Naive thymus-derived CD8-positive, alpha-beta T cell (primary cell): ENCODE measurements at places on chromosomes 16 and 17.

- no peaks in the 10 kb centered on the region for H3K4me1 ChIP-seq
- no peak overlapping the region for H3K4me3 ChIP-seq
- H3K27me3 ChIP-seq = no peaks in the 10 kb centered on the region
- no peak for DNase-seq
- H3K36me3 ChIP-seq = peaks cover 3% of the 10 kb centered on the region
Measured at GRCh38 chr17:16129441-16130205, 85.7 kb downstream of the NCOR1 start.

GRCh38 chr17:81515530-81516041 is 3.0 kb upstream of the ACTG1 start:
- H3K36me3 ChIP-seq = peaks cover 18% of the 10 kb centered on the region
- H3K4me1 ChIP-seq = peaks cover 28% of the 10 kb centered on the region
- peak overlapping the region; percentile 90 for H3K4me3 ChIP-seq
- no peak for DNase-seq

DNA sequence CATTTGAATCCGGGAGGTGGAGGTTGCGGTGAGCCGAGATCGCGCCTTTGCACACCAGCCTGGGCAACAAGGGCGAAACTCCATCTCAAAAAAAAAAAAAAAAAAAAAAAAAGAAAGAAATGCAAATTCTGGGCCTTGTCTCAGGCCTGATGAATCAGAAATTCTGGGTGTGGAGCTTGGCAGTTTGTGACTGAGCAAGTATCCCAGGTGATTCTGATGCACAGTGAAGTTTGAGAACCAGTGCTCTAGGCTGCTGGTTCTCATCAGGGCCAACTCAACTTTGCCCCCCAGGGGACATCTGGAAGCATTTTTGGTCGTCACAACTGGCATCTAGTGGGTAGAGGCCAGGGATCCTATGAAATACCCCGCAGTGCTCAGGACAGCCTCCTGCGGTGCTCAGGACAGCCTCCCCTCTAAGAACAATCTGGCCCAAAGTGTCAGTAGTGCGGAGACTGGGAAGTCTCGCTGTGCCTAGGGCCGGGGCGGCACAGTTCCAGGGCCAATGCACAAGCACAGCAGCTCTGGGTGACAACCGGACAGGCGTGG is 55.9 kb downstream of the SDK2 start:
- H3K27ac ChIP-seq = peak overlapping the region; percentile 91
- no peaks in the 10 kb centered on the region for H3K36me3 ChIP-seq
- peaks cover 71% of the 10 kb centered on the region for H3K4me1 ChIP-seq
- no peak for DNase-seq

DNA sequence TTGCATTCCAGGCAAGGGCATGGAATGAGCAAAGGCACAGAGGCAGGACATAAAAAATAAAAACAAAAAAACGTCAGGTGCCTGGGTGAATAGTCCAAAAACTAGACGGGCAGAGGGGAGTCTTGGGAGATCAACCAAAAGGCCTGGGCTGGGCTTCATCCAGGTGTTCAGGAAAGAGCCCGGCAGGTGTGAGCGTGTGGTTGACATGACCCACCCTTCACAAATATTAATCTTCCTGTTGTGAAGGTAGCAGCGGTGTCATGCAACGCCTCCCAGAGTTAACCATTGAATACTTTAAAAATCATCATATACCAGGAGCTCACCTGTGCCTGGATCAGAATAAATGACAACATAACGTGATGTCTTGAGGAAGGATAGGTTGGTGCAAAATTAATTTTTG is 90.6 kb downstream of the USP22 start:
- peaks cover 14% of the 10 kb centered on the region for H3K27me3 ChIP-seq
- no peak overlapping the region for H3K27ac ChIP-seq
- no peak overlapping the region for H3K4me3 ChIP-seq
- no peaks in the 10 kb centered on the region for H3K36me3 ChIP-seq
- no peak for DNase-seq

GRCh38 chr17:74325376-74325742 is 667 bp upstream of the KIF19 start:
- DNase-seq = no peak
- H3K36me3 ChIP-seq = no peaks in the 10 kb centered on the region
- peaks cover 17% of the 10 kb centered on the region for H3K4me1 ChIP-seq
- peak overlapping the region; percentile 65 for H3K4me3 ChIP-seq
- H3K27ac ChIP-seq = no peak overlapping the region
- peaks cover 17% of the 10 kb centered on the region for H3K27me3 ChIP-seq

DNA sequence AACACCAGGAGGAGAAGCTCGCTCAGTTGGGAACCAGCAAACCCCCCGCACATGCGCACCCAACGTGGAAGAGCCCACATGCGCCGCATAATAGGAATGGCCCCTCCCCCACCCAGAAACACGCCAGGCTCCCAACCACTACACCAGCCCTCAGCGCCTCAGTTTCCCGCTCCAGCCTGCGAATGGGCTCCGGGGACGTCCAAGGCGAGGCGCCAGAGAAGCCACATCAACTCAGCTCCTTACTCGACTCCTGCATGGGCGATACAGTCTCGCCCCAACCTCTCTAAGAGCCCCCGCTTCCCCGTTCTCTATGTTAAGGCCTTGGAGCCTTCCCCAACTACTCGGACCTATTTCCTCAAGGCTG is 504 bp downstream of the SRSF1 start:
- peaks cover 57% of the 10 kb centered on the region for H3K4me1 ChIP-seq
- DNase-seq = peak; percentile 74
- H3K27me3 ChIP-seq = no peaks in the 10 kb centered on the region
- peak overlapping the region; percentile 100 for H3K4me3 ChIP-seq

- no peak for DNase-seq
- no peaks in the 10 kb centered on the region for H3K27me3 ChIP-seq
- H3K36me3 ChIP-seq = no peaks in the 10 kb centered on the region
- no peak overlapping the region for H3K27ac ChIP-seq
- H3K4me3 ChIP-seq = peak overlapping the region; percentile 74
Measured at GRCh38 chr17:81518785-81519283, 6.2 kb upstream of the ACTG1 start.

DNA sequence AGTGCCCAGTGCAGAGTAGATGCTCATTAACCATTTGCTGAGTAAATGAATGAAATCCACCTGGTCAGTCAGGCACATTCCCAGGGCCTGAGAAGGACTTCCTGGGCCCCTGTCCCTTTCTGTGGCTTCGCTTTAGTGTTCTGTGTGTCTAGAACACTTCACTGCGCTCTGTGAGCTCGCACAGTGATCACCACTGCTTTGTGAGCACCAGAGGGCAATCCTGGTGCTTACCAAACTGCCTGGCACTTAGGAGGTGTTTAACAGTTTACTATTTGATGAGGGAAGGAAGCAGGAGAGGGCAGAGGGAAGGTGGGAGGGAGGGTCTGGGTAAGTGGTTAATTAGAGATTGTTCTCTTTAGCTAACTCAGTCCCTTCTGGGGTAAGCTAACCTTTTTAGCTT is 26.2 kb downstream of the SALL1 start:
- H3K4me1 ChIP-seq = no peaks in the 10 kb centered on the region
- peaks cover 9% of the 10 kb centered on the region for H3K27me3 ChIP-seq
- H3K36me3 ChIP-seq = no peaks in the 10 kb centered on the region
- no peak overlapping the region for H3K4me3 ChIP-seq
- H3K27ac ChIP-seq = no peak overlapping the region

DNA sequence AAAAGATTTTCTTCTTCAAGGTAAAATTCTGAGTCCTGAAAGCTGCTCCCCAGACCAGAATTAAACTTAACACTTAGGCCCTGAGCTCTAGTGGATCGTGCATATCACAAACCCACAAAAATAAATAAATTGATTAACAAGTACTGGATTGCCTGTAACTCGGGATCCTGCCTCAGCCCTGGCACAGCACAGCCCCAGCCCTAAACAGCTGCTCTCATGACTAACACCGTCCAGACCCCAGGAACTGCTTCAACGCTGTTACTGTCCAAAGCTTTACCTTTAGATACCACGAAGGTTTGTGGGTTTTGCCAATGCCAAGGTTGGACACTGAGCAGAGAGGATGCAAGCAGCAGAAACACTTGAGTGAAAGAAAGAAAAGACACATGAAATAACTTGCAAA is 172.5 kb downstream of the COPRS start:
- no peaks in the 10 kb centered on the region for H3K4me1 ChIP-seq
- no peak for DNase-seq
- H3K36me3 ChIP-seq = no peaks in the 10 kb centered on the region
- no peak overlapping the region for H3K4me3 ChIP-seq
- peaks cover 10% of the 10 kb centered on the region for H3K27me3 ChIP-seq

- no peaks in the 10 kb centered on the region for H3K4me1 ChIP-seq
- DNase-seq = no peak
- H3K4me3 ChIP-seq = no peak overlapping the region
- peaks cover 16% of the 10 kb centered on the region for H3K27me3 ChIP-seq
- no peak overlapping the region for H3K27ac ChIP-seq
- H3K36me3 ChIP-seq = no peaks in the 10 kb centered on the region
Measured at GRCh38 chr17:54754560-54754959, 146.1 kb upstream of the TOM1L1 start.

GRCh38 chr16:6193718-6194117 is 1096.1 kb upstream of the EEF2KMT start:
- no peak overlapping the region for H3K27ac ChIP-seq
- H3K4me1 ChIP-seq = no peaks in the 10 kb centered on the region
- no peak for DNase-seq
- no peaks in the 10 kb centered on the region for H3K36me3 ChIP-seq
